Activated CD4-positive, alpha-beta T cell treated with anti-CD3 and anti-CD28 coated beads, Interleukin-2, amount 10 ng/mL, durations not matched to agents 24 days and 14 days (primary cell): ENCODE measurements at places on chromosomes 3 and 15.

DNA sequence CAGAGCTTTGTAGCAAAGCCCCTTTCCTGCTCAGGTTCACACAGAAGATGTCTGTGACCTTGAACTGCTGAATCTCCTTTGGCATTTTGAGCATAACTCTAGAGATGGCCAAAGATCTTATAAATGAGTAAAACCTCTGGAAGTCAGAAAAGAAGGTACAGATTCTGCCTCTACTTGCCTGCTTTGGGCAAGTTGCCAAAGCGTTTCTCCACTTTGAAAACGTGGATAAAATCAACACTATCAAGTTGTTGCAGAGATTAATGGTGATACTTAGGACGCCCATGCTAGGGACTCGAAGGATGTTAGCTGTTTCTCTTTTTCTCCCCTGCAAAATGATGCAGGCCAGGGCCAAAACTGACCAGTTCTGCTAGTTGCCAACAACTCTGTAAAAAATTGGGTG is 68.0 kb upstream of the CMTM7 start:
- no peak for DNase-seq

- DNase-seq, result peak; percentile 83
Observed at GRCh38 chr3:151276687-151277042, 1.7 kb downstream of the P2RY14 start.

GRCh38 chr3:111831840-111832239 is 27.2 kb upstream of the PHLDB2 start:
- peak; percentile 70 for DNase-seq

DNA sequence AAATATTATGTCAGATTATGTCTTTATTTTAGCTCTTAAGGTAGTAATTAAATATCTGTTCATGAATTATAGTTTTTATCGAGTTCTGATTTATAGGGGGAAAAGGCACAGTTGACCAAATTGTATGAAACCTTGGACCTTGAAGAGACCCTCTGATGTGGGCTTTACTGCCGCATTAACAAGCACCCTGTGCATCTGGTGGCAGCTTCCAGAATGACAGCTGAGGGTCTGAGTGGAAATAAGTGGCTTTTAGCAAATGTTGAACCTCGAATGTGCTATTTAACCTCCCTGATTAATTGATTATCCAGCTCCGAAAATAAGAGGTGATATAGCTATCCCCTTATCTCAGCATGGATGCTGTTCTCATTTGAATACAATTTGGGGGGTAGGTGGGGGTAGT is 87.0 kb downstream of the TMEM108 start:
- no peak for DNase-seq

GRCh38 chr3:74561881-74562280 is 52.6 kb downstream of the CNTN3 start:
- DNase-seq, result no peak

GRCh38 chr3:77179762-77180161 is 139.9 kb downstream of the ROBO2 start:
- DNase-seq, result no peak

DNA sequence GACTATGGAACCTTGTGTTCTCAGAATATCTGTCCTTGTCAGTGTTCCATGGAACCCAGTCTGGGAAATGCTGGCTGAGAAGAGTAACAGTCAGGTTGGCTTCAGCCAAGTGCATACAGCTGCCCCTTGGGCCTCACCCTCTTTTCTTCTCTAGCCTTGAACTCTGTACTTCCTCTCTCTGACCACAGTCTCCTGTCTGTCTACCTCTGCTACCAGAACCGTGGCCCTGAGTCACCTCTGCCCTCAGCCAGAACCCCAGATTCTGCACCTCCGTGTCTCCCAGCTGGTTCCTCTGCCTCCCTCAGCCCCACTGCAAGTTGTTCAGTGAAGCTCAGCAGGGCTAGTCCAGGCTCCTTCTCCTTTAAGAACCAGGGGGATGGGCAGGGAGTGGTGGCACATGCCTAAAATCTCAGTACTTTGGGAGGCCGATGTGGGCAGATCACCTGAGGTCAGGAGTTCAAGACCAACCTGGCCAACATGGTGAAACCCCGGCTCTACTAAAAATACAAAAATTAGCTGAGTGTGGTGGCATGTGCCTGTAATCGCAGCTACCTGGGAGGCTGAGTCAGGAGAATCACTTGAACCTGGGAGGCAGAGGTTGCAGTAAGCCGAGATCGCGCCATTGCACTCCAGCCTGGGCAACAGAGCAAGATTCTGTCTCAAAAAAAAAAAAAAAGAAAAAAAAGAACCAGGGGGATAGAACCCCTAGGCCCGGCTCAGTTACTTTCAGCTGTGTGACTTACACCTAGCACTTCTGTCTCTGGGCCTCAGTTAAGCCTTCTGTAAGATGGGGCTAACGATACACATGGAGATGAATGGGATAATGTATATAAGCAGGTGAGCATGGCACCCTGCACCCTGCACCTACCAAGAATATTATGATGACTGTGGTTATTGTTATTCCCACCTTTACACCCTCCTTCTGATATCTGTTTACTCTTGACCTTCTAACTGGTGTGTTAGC is 24.3 kb upstream of the TATDN2 start:
- DNase-seq, result peak; percentile 83
